T-helper 17 cell (primary cell): ENCODE measurements at places on chromosomes 1 and 21. TPM values are rescaled to one million over a fixed set of nuclear protein-coding genes. Genes with fewer than 3 reads are reported as not detected.

CNN3 gene
- 1.7 TPM for total RNA-seq

VPS13D gene
- 67.6 TPM for total RNA-seq

- no peak for DNase-seq
Observed at GRCh38 chr21:28540514-28540913, 452.2 kb downstream of the LTN1 start.

- no peak for DNase-seq
Observed at GRCh38 chr1:184622136-184622823, 132.4 kb downstream of the EDEM3 start.

S100A7 gene
- total RNA-seq, result not detected

C4BPB gene
- 0.27 TPM for total RNA-seq

GRCh38 chr1:76125473-76126219, 51.1 kb downstream of the ST6GALNAC3 start:
- DNase-seq, result no peak

DNA sequence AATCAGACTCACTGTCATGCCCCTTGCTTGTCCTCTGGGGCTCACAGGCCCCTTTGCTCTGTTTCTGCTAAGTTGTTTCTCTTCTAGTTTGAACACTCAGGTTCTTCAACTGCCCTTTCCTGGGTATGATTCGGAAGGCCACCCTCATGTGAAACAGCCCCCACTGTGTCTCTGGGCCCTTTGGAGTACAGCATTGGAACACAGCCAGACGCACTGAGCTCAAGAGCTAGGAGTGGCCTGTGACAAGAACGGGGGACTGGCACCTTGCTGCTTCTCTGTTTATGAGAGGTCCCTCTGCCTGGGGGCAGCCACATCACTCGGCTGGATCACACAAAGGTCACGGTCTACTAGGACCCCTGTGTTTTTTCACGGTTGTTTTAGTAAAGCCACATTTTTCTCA, 114.4 kb upstream of the ZC3H12A start:
- no peak for DNase-seq

DNA sequence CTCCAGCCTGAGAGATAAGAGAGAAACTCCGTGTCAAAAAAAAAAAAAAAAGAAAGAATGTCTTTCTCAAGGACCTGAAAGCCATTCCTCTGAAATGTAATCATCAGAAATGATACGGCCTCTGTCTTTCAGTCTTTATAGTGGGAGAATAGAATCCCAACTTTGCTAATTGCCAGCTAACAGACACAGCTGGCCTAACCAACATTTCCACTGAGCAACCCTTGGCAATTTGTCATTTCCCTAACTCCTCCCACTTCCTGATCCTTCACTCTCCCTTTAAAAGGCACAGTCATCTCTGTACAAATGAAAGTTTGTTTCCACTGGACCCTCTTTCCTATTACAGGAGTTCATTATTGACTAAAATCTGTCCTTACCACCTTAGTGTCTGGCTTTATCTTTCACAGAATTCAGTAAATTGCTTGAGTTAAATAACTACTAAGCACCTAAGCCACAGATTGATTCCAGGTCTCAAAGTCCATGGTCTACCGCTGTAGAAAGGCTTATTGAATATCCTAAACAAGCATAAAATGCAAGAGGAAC, 4.3 kb upstream of the CBR1 start:
- DNase-seq, result no peak

OR10J1 gene
- total RNA-seq, result not detected

CYP4Z1 gene
- not detected for total RNA-seq

GRCh38 chr1:30615816-30616590, 107.4 kb downstream of the MATN1 start:
- DNase-seq, result no peak

NBPF20 gene
- total RNA-seq, result 4.4 TPM

CACNA1E gene
- total RNA-seq, result not detected

DNA sequence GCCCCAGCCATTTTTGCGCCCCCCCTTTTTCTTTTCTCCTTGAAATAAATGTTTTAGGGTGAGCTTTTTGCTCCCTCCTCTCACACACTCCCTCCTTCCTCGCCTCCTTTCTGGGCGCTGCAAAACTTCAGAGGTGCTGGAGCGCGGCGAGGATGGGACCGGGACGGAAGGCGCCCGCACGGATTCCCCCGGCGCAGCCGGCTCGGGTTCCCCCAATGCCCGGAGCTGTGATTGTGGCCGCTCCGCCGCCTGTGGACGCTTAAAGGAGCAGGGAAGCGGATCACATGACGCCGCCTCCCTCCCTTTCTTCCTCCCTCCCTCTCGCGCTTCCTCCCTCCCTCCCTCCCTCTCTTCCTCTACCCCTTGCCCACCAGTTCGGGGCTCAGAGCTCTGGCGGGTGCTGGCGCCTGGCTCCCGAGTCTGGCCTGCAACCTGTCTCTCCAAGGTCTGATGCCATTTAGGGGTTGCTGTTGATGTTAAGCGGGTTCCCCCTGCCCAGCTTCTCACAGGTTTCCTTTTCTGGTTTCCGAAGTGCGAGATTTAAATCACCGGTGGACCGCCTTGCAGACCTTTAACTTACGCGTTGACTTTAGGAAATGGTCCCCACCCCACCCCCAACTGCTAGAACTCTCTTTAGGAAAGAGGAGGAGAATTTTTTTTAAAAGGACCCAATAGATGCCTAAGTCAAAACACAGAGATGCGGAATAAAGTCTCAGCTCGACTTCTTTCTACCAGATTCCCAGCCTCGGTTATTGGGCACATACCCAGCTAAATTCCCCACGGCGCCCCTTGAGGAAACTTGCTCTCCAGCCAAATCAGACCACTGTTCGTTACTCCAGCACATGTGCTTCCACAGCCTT, at the start of gene WLS:
TSS of gene WLS (minus strand) at position 235 of the 860 bp plus-strand sequence. CDS start at position 11, 224 bp downstream.
- no peak for DNase-seq

- no peak for DNase-seq
Observed at GRCh38 chr1:63119575-63120155, 202.7 kb upstream of the FOXD3 start.

- no peak for DNase-seq
Observed at GRCh38 chr21:38202811-38203210, 54.0 kb upstream of the KCNJ15 start.

TMEM125 gene
- total RNA-seq, result not detected

CLDN17 gene
- not detected for total RNA-seq

DNA sequence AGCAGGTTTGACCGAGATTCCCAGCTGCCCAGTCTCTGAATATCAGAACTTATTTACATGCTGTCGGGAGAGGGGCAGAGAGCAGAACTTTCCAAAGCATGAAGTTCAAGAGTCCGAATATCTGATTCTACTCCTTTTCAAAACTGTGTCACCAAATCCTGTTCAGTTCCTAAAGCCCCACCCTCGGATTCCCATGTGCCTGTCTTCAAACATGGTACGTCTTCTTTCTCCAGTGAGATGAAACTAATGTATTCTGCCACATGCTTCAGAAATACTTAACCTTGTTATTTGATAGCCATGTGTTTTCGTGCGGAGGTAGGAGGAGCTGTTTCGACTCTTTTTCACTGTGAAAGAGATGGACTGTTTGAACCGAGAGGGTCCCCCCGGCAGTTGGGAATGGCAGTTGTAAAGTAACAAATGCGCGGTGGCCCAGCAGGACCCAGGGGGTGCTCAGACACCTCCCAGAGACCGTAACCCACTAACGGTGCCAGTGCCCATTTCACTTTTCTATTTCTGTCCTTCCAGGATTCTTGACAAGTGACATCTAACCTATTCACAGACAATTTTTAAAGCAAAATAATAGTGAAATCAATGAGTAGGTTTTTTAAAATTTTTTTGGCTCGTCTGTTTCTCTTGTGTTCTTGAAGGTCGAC, 67.2 kb downstream of the ZBTB18 start:
- DNase-seq, result no peak

GRCh38 chr21:28480470-28480869, 512.2 kb downstream of the LTN1 start:
- no peak for DNase-seq

DNA sequence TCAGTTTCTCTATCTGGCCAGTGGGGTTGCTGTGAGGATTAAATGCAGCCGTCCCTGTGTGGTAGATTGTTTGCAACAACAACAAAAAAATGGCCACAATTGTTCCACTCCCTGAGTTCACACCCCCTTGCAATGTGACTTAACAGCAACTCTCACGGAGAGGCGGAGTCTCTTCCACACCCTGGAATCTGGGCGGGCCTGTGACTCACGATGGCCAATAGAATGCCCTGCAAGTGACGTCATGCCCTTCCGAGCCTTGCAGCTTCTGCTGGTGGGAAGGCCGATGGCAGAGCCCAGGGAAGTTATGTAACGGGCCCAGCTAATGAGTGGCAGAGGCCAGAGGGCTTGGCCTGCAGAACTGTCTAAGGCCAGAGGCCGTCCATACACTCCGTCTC, 87.9 kb downstream of the RIPK4 start:
- no peak for DNase-seq

SIM2 gene
- total RNA-seq, result not detected

- no peak for DNase-seq
Observed at GRCh38 chr1:99228153-99228552, 36.1 kb upstream of the PLPPR4 start.

TSPEAR gene
- total RNA-seq, result not detected
